ENCODE measurements at places on chromosomes 11 and 22.

DNA sequence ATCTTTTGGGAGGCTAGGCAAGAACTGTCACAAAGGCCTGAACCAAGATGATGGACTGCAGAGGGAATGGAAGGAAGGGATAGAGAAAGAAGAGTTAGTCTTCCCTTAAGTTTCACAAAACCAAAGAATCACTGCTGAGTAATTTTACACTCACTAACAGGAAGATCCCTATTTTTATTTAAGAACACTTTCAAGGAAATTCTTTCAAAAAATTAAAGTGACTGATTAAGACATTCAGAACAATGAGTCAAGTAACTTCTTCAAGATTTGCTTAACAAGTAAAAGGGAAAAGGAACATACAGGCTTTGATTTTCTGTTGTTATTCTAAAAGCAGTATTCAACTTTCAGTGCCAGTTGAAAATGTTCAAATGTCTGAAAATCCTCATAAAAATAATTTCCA lies 3.1 kb downstream of the PITPNB start:
- no peak for DNase-seq

DNA sequence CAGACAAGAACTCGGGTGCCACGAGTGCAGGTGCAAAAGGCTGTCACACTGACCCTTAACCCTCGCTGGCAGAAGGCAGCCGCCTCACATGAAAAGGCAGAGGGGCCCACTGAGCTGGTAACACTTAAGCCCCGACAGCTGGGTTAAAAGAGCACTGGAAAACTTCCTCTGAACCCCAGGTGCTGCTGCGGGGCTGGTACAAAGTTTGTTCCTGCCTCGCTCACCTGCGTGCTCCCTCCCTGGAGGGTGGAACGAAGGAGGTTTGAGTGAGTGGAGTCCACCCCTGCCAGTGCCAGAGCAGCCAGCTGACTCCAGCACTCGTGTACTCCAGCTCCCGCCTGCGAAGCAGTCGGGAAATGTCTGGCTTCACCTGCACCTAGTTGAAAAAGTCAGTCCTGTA lies 12.6 kb downstream of the SULT4A1 start:
- DNase-seq, result no peak

DNA sequence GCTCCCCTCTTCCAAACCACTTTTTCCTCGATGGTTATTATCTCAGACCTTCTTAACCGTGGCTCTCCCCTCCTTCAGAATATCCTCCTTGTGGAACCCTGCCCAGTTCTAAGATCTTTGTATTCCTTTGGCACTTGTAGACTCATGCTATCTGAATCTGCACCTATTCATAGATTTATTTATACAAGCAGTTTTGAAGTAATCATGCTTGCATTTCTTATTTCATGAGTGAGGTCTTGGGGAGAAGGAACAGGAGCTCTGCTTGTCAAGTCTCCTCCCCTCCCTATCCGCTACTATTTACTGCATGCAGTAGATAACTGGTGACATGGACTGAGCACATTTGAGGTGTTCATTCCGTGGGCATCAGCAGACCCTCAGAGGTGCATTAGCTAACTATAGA lies 5.4 kb upstream of the MADD start:
- DNase-seq, result no peak

GRCh38 chr22:43561415-43562178 lies 149.8 kb downstream of the MPPED1 start:
- no peak for DNase-seq

DNA sequence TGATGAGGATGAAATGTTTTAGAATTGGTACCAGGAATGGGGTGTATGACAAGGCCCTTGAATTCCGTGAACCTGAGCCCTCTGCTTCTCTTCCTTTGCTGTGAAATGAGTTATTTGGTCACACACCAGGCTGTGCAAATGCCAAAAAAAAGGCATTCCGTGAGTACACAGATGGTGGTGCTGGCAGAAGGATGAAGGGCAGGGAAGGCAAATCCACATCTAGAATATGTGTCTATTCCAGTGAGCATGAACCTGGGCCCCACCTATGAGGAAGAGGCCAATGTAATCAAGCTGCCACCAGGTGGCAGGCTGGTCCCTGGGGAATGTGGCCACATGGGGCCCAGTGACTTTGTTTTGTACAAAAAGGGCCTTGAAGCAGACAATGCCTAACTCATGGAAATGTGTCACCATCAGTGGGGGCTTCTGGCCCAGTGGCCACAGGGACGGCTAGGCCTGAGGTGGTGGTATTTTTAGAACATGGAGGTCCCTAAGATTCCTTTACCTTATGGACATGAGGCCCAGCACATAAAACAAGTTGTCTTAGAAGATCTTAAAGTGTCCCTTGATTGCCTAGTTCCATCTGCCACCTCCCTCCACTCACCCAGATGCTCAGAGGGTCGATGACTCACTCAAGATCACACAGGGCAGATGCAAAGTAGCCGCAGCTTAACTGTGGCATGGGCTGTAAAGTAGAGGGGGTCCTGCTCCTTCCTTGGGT lies 3.9 kb upstream of the RNF215 start:
- peak; percentile 54 for DNase-seq

DNA sequence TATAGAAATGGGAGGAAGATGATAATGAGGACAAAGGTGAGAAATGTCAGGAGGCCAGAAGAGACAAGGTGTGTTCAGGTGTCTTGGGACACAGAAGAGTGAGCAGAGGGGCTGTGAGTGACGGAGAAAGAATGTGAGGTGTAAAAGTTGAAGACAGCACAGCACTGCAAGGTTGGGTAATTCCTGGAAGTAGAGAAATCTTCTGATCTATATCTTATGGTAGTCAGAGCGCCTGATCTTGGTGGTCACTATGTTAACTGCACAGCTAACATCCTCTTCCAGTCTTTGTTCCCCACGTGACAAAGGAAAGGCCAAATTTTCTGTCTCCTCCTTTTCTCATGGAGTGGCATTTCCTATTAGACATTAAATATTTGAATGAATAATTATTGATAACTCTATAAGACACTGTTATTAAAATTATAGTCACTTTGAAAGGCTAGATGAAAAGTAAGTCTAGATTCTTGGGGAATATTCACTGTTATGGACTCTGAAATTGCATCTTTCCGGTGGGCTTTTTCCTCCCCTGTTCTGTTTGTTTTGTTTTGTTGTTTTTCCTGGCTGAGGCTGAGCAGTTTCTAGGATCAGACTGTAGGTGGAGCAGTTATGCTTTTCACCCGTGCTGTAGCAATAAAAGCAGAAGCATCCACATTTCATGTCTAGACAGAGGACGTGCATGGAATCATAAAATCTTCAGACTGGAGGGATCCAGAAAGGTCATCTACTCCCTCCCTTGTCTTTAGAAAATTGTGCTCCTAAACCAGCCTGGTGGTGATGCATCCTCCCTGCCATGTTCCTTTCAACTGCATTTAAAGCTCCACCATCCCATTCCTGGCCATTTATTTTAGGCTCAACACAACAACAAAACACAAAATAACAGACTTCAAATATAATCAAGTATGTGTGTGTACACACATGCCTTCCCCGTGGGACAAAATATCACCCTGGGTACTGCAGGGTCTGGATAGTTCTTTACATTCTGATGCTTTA lies 26.6 kb downstream of the SC5D start:
- peak; percentile 16 for DNase-seq

DNA sequence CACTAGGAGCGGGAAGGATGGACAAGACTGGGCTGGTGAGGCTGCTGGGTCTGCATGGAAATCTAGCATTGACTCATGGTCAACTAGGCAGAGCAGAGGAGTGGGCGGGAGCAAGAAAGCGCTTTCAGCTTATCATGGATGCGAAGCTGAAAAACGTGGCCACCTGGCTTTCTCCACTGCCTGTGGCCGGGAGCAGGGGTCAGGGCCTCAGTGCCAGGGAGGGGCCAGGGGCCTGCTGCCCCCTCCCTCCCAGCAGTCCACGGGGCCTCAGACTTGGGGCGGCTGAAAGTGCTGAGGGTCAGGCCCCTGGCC lies 45.5 kb downstream of the ALX4 start:
- DNase-seq, result no peak

Measured in NCI-H460 (cell line).